ENCODE measurements at places on chromosomes 3 and 15.

GRCh38 chr15:73296609-73297353 is 72.0 kb downstream of the HCN4 start:
- no peak for DNase-seq

- DNase-seq: no peak
Observed at GRCh38 chr3:178097576-178097975, 438.7 kb upstream of the KCNMB2 start.

GRCh38 chr3:77915336-77915735 is 875.4 kb downstream of the ROBO2 start:
- DNase-seq: no peak

- DNase-seq: no peak
Observed at GRCh38 chr3:42892807-42893206, 13.1 kb upstream of the ZNF662 start.

DNA sequence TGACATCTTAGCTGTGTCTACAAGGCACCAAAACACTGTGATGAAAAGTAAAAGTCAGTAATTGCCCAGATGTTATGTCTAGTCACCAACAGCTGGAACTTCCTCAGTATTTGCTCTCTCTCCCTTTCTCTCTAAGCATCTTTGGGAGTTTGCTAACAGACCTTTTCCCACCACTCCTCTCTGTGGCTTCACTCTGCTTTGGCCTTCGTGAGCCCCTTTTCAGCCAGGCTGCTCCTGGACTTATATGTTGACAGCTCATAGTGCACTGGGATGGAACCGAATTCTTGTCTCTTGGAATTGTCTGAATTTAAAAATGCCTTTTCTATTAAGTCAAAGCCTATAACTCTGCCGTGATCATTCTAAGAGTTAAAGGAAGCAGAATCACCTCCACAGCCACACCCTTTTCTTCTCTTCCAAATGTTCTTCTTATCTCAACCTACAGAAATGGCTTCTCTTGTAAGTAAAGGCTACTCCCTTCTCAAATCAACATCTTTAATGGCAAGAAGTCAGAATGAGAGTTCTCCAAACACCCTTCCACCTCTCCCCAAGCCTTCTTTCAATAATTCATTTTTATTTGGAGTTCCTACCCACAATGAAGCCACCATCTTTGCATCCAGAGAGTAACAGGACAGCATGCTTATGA is 17.2 kb upstream of the FOXP1 start:
- no peak for DNase-seq

DNA sequence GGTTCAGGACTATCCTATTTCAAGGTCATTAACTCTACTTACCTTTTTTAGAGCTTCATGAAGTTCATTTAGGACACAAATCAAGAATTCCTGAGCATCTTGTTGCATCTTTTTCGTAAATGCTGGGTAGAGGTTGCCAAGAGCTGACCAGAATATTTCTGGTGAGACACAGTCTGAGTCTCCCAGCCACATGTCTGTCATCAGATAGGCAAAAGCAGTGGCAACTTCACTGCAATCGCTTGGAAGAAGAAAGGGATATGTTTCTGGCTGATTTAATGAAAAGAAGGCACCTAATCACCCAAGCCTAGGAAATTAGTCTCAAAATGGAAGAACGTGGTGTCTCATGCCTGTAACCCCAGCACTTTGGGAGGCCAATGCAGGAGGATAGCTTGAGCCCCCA is 2.9 kb downstream of the USP50 start:
- no peak for DNase-seq

- no peak for DNase-seq
Observed at GRCh38 chr3:197748597-197749314, 927 bp upstream of the FYTTD1 start.

DNA sequence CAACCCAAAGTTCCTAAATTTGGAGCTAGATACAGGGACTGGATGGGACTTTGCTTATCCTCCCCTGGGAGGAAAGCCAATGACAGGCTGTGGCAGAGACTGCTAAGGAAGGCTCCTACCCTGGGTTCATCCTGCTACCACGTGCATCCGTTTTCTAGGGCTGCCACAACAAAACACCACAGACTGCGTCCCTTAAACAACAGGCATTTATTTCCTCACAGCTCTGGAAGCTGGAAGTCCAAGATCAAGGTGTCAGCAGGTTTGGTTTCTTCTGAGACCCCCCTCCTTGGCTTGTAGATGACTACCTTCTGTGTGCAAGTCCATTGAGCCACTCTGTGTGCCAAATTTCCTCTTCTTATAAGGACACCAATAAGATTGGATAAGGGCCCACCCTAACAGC is 263.9 kb downstream of the FAM43A start:
- DNase-seq: no peak

DNA sequence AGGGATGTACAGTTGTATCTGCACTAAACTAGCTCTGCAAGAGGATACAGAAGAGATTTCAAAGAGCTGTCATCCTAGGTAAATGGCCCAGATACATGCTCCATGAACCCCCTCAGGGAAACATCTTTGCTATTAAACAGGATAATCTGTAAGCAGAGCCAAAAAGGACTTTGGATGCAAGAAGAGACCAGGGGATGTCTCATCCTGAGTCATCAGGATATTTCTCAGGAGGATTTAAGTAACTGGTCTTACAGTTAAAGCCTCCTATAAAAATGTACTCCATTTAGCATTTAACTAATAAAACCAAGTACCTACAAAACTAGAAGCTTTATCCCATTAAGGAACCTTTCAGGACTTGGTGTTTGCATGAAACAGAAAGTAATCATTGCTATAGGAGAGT is 48.2 kb upstream of the PHLDB2 start:
- no peak for DNase-seq

DNA sequence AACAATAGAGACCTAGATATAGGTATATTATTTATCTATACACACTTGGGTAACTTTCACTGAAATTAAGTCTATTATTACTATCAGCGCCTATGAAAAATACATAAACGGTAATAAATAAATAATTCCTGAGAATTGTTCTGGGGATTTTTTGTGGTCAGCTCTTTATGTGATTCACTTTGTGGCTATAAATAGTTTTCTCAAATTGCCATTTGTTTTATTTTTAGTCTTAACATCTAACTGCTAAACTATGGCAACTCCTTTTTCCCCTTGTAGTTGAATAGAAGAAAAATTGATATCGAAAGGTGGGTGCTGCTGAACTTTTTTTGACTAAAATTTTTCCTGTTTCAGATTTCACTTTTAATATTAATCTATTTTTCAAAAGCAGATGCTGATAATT is 189.0 kb downstream of the VGLL3 start:
- DNase-seq: no peak

DNA sequence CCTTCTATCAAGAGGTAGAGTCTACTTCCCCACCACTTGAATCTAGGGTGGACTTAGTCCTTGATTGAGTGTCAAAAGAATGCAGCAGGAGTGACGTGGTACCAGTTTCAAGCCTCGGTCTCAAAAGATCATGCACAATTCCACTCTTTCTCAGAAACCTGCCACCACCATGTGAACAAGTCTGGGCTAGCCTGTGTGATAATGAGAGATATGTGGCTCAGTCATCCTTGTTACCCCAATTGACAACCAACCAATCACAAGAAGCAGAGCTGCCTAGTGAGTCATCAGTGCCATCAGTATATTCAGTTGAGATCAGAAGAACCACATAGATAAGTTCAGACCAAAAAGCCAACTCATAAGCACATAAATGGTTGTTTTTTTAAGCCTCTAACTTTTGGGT is 374.5 kb downstream of the IL20RB start:
- no peak for DNase-seq

- DNase-seq: no peak
Observed at GRCh38 chr3:169297214-169297613, 366.3 kb downstream of the MECOM start.

All from D341Med (cell line).